Hematopoietic multipotent progenitor cell treated with erythropoietin and hydrocortisone succinate and interleukin-3 and kit ligand, for 8 days (in vitro differentiated cells): ENCODE measurements at places on chromosomes 5 and 9.

DNA sequence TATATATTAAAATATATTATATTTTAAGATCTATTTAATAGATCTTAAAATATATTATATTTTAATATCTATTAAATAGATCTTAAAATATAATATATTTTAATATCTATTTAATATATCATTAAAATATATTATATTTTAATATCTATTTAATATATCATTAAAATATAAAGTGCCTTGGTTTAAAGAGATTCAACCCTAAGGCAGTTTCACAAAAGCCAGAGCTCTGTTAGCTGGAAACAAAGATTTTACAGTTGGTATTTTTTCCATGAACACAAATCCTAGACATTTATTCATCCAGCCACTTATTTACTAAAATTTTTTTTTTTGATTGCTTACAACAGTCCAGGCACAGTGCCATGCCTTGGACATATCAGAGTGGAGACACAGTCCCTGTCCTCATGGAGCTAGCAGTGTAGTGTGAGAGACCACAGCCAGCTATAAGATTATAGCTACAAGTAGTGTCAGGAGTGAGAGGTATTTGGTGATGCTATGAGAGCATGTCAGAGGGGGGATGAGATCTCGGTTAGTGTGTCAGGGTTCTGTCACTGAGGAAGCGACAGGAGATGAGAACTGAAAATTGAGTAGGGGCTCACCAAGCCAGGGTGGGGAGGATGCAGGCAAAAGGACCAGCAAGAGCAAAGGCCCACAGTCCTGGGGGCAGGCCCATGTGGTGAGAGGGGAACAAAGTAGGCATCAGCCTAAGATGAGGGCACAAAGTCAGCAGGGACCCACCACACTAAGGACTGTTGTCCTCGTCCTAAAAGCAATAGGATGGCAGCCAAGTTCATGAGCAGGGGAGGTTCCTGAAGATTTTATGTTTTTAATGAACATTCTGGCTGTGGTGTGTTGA is 74.5 kb downstream of the FBXO38 start:
- no peak for DNase-seq

DNA sequence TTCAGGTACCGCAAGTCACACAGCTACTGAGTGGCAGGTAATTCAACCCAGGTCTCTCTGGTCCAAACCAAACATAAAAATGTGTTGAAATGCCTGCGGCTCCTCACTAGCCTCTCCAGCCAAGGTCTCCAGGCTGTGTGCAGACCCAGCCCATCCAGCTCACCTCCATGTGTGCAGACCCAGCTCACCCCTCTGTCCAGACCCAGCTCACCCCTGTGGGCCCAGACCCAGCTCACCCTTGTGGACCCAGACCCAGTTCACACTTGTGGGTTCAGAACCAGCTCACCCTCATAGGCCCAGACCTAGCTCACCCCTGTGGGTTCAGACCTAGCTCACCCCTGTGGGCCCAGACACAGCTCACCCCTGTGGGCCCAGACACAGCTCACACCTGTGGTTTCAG is 188.0 kb upstream of the ADCY2 start:
- DNase-seq = no peak

DNA sequence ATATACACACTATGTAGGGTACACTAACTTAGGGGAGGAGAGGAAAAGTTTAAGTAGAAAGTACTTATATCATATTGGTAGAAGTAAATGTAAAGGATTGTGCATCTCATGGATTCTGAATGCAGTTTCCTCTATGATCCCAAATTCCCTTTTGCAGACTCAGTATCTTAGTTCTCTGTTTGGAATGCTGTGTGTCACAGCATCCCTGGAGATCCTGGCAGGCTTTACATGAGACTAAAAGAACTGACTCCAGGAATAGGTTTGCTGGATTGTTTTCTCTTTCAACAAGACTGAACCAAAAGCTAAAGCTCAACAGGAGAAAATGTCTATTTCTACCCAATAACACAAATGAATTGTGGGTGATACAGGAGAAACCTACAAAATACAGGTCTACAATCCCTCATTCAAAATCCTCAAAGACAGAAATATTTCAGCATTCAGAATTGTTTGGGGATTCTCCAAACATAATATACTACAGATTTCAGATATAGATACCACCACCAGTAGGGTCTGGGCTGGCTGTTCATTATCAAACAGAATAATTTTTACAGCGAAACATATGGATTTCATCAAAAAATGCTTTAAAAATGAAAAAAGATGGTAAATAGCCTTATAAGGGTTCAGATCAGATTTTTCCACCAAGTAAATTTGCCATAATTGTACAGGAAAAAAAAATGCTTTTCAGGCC is 324.7 kb upstream of the GRAMD2B start:
- DNase-seq = no peak

DNA sequence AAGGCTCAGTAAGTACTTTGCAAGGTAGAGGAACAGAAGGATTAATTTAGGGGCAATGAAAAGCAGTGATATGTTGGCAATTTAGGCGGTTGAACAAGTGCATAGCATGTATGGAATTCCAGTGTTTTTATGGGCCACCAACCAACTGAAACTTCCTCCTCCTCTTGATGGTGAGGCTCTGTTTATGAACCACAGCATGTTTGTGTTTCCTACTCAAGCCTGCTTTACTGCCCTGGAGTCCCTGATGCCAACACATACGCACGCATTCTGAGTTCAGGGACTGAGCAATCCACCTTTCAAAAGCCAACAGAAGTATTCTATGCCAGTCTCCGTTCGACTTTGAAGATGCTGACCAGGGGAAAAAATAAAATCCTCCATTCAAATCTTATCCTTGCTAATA is 417.5 kb downstream of the EFNA5 start:
- no peak for DNase-seq

- no peak for DNase-seq
Measured at GRCh38 chr5:14720236-14720923, 55.9 kb downstream of the OTULIN start.

DNA sequence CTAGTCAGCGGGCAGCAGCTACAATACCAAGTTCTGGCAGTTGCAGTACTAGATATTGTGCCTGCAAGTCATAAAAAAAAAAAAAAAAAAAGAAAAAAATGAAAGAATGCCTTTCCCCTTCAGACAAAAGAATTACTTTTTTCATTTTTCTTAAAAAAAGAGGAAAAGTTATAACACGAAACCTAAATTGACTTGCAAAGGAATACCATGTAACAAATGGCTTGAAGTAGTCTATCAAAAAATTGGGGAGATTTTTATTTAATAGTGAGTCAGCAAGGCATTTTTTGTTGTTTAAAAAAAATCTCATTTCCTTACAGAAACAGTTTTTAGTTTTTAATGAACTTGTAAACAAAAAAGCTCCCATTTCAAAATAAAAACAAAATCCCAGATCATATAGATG is 55.6 kb downstream of the CSNK1A1 start:
- no peak for DNase-seq

- DNase-seq = no peak
Measured at GRCh38 chr5:170639221-170639925, 135.6 kb downstream of the KCNIP1 start.
